ENCODE measurements at places on chromosomes 13 and 19.

GRCh38 chr13:101016475-101016874, 341.9 kb upstream of the TMTC4 start:
- no peak for DNase-seq

DNA sequence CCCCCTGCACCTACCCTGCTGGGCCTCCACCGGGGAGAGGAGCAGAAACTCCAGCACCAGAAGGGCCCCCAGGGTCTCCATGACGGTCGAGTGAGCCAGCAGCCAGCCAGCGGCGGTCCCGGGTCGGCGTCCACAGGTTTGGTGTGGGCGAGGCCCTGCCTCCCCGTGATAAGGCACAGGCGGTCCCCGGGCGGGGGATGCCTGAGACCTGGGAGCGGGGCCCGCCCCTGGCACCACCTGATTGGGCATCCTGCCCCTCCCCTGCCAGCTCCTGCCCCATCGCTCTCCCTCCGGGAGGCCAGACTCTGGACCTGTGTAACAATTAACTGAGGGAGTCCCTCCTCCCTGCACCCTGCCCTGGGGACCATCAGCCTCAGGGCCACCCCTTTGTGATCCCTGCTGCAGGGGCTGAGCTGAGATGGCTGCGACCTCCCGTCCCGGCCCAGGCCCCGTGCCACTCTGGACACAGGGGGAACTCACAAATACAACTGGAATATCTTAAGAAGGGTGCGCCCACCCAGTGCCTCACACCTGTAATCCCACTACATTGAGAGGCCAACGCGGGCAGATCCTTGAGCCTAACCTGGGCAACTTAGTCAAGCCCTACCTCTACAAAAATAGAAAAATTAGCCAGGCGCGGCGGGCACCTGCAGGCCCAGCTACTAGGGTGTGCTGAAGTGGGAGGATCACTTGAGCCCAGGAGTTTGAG, at the start of gene SMIM24:
Gene SMIM24 (minus strand): TSS at position 143 of the 709 bp plus-strand sequence. CDS start 62 bp downstream, at position 81.
- no peak for DNase-seq

DNA sequence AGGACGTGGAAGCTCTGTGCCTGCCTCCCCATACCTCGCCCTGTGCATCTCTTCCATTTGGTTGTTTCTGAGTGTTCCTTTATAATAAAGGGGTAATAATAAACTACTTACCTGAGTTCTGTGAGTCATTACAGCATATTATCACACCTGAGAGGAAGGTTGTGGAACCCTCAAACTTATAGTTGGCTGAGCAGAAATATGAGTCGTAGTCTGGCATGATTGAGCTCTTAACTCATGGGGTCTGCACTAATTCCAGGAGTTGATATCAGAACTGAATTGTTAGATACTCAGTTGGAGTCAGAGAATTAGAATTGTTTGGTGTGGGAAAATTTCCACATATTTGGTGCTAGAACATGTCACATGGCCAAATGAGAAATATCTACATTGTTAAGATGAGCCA, 52.4 kb upstream of the HTR2A start:
- no peak for DNase-seq

- DNase-seq: no peak
Observed at GRCh38 chr13:39100996-39101738, 62.9 kb downstream of the NHLRC3 start.

- DNase-seq: no peak
Observed at GRCh38 chr19:40673397-40673796, 17.1 kb downstream of the NUMBL start.

- no peak for DNase-seq
Observed at GRCh38 chr19:15296353-15296752, 36.0 kb downstream of the BRD4 start.

- no peak for DNase-seq
Observed at GRCh38 chr13:21999666-22000065, 328.8 kb downstream of the FGF9 start.

DNA sequence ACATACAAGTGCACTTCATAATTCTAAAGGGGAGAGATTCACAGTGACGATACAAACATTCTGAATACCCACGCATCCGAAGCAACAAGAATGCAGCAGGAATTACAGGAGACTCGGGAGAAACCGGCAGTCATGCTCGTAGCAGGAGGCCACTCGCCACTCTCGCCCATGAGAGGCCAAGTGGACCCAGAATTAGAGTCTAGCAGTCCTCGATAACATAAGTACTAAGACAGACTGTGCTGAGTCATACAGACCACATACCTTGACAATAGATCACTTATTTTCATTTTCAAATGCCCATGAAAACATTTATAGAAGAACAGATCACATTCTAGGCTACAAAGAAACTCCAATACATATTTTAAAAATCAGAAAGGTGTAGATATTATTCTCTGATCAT, 299.1 kb upstream of the TSHZ3 start:
- DNase-seq: no peak

- DNase-seq: no peak
Observed at GRCh38 chr19:56109226-56109625, 11.9 kb downstream of the ZNF787 start.

- DNase-seq: no peak
Observed at GRCh38 chr13:55013051-55013450, 1984.4 kb downstream of the OLFM4 start.

- DNase-seq: no peak
Observed at GRCh38 chr19:54252243-54252642, 4.8 kb downstream of the LILRB5 start.

DNA sequence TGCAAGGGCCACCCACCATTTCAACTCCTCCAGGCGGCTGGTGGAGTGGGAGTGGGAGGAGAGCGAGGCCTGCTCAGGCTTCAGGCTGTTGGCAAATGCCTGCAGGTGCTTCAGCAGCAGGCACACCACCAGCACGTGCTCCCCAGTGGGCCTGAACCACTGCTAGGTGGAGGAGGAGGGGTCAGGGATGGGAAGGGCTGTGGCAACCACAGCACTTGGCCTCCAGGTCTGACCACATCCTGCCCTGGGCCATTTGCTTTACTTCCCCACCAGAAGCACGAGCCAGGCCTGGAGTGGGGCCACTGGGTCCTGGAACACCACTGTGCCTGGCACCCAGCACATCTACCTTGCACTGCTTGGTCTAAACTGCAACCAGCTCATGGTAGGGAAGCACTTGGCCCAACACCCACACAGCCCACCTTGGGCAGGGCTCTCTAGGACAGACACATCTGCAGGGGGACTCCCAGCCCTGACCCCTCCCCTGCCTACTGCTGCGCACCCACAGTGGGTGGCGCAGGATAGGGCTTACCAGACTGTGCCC, 26.2 kb downstream of the TUBA3C start:
- no peak for DNase-seq

DNA sequence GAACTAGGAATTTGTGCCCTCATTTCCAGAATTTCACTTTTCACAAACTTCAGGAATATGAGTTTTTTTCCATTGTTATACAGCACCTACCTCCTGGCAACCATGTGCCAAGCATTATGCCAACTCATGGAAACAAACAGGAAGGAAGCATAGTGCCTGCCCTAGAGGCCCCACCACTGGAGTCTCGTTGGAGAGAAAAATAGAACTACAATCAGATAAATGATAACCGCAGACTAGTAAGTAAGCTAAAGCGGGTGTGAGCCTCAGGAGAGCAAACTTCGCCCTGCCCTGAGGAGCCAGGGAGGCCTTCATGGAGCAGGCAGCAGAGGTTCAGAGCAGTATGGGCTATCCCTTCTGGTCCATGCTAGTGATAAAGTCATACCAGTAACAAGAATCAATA, 75.9 kb downstream of the FRY start:
- no peak for DNase-seq

DNA sequence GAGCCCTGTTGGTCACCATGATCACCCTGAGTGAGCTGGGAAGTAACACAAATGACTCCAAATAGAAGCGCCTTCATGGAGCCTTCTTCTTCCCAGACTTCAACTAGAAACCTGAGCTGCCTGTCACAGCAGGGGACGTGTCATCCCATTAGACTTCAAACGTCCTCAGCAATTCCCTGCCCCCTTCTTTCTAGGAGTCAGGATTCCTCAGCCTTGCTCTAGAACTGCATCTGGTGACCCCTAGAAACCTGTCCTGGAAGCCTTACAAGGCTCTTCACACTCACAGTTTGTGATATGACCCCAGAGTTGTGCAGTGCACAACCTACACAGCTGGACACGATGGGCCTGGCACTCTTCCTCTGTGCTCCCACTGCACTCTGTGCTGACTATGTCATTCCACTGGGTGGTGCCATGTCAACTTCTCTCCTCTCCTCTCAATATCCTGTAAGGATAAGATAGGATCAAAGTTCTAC, 23.6 kb upstream of the TTYH1 start:
- DNase-seq: no peak

- DNase-seq: no peak
Observed at GRCh38 chr13:21594715-21595545, 9.0 kb downstream of the MICU2 start.

- no peak for DNase-seq
Observed at GRCh38 chr13:28754698-28755545, 36.2 kb upstream of the SLC46A3 start.

DNA sequence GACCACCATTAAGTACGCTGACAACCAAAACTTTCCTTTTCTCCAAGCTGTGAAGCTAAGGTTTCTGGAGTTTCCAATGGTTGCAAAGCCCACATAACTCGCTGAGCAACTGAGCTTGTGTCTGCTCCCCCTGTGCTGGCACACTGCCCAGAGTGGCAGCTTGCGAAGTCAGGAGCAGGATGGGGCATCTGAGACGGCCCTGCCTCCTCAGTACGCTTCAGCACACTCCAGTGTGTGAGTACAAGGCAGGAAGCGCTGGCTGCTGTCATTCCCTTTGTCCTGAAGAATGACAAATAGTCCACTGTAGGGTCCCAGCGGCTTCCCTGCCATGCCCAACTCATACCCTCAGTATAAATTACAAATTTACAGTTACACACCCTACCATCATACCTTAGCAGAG, 51.5 kb downstream of the SKA3 start:
- DNase-seq: no peak

DNA sequence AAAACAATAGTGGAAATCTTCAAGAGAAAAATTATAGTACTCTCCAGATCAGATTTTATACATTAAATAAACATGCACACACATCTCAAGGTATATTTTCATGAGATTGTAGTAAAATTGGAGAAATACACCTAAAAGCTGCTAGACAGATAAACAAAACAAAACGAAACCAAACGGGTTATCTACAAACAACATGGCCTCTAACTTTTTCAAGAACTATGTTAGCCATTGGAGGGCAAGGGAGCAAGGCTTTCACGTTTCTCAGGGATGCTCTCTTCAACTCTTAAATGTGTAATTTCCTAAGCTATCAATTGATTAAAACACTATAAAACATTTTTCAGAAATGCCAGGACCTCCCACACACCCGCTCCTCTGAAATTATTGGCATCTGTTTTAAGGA, 1262.4 kb upstream of the PCDH20 start:
- DNase-seq: no peak

DNA sequence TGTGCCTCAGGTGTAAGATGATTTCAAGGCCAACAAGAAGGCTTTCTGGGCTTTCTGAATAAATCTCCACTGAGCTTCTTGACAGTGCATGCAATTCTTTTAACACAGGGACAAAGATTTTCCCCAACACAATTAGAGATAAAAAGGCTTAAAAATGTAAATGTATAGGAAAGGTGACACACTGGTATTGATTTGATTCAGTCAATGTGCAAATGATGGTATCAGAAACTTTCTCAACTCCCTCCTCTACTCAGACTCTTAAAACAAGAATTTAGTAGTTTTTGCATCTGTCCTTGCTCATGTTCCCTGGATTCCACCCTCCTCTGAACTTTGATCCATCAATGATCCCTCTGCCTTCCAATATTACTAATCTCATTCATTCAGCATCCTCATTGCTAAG, 111.6 kb upstream of the FNDC3A start:
- DNase-seq: no peak

DNA sequence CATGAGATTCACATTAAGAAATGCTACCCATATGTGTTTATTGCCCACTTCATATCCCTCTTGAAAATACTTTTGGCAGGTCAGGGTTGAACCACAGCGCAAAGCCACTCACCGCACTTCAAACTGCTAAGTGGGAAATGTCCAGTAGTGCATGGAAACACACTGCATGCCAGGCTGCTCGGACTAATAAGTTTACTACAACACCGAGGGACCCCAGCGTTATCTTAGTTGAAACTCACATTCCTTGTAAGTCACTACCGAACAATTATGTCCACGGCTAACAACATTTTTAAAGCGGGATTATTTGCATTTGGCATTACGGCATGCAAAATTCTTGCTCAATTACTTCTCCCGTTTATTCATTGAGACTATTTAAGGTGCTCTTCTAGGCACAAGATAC, 4.0 kb downstream of the BRD4 start:
- no peak for DNase-seq

GRCh38 chr13:19959141-19959830, 759 bp downstream of the ZMYM2 start:
- peak; percentile 63 for DNase-seq

DNA sequence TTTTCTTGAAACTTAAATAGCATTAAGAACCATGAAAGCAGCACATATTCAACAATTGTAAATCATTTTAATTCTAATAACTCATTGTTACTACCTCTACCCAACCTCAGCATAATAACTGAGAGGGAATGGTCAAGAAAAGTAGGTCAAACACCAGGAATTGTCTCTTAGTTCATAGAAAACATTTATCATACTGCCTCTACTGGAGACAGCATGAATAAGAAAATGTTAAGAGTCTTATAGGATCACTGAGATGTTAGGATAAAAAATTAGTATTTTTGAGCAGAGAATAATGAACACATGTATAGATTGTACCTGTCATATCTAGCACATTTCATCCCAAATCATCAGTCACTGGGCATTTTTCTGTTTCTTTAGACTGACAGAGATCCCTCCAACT, 515.3 kb downstream of the PCDH9 start:
- no peak for DNase-seq

- peak; percentile 93 for DNase-seq
Observed at GRCh38 chr19:40750874-40751537, at the start of gene SNRPA. TSS of gene SNRPA (plus strand) at chr19:40751203. CDS start at chr19:40751409, 206 bp downstream.

- DNase-seq: no peak
Observed at GRCh38 chr13:83935566-83935965, 53.3 kb upstream of the SLITRK1 start.

GRCh38 chr13:100039740-100040139, 49.2 kb upstream of the PCCA start:
- DNase-seq: no peak

DNA sequence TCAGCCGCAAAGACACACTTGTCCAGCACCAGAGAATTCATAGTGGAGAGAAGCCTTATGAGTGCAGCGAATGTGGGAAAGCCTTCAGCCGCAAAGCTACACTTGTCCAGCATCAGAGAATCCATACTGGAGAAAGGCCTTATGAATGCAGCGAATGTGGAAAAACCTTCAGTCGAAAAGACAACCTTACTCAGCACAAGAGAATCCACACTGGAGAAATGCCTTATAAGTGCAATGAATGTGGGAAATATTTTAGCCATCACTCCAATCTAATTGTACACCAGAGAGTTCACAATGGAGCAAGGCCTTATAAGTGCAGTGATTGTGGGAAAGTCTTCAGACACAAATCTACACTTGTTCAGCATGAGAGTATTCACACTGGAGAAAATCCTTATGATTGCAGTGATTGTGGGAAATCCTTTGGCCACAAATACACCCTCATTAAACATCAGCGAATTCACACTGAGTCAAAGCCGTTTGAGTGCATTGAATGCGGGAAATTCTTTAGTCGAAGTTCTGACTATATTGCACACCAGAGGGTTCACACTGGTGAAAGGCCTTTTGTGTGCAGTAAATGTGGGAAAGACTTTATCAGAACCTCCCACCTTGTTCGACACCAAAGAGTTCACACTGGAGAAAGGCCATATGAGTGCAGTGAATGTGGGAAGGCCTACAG, 6.8 kb downstream of the ZNF134 start:
- no peak for DNase-seq
